ENCODE measurements at places on chromosomes 4 and X. TPM values are rescaled to one million over a fixed set of nuclear protein-coding genes. Genes with fewer than 3 reads are reported as not detected.

DNA sequence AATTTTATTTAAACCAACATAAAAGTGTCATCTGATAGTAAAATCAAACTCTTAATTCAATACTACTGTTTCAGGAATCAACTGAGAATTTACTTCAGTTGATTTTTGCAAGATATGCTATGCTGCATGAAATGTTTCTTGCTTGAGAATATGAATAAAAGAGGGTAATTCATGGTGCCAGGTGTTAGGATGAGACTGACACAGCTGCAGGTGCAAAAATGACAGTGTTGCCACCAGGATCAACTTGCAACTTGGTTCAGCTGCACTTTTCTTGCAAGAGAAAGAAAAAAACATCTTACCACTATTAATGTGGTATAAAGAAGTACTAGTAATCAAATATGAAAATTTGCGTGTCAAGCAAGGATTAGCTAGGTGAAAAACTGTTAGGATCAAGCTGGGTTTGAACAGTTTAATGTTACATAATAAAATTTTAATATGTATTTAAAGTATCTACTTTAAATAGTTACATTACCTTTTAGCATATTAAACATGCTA lies 49.7 kb downstream of the CHIC2 start:
- no peak for DNase-seq

GRCh38 chr4:46370531-46370930 lies 19.4 kb downstream of the GABRA2 start:
- DNase-seq: no peak

SLIT2 gene
- 6.7 TPM for total RNA-seq

HNRNPH2 gene
- total RNA-seq: 48.5 TPM

All from right atrium auricular region (tissue), 2 donors.